ENCODE measurements at places on chromosomes 6 and 20. TPM values are rescaled to one million over a fixed set of nuclear protein-coding genes. Genes with fewer than 3 reads are reported as not detected.

The BEND6 gene
- not detected for total RNA-seq

The BCAS1 gene
- not detected for total RNA-seq

The FAM162B gene
- not detected for total RNA-seq

- DNase-seq = no peak
Measured at GRCh38 chr20:62063315-62063980, 2.2 kb downstream of the TAF4 start.

DNA sequence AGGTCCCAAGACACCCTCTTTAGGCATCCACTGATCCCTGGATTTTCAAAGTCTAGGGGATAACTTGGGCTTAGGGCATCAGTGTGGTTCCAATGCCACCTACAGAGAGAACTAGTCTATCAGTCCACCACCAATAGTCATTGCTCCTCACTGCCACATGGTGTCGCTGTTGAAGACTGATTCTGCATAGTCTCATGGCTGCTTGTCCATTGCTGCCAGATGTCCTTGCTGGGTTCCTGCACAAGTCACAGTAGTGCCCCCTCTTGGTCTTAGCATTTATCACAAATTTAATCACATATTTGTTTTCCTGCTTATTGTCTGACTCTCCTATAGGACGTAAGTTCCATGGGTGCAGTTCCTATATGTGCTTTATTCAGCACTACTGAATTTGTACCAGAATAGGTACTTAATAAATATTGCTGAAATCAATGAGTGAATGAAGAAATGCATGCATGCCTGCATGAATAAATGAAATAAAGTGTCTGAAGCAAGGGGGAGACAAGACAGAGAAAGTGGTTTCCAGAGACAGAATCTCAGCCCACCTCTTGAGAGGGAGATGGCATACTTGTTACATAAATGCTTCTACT, 45.9 kb upstream of the RALY start:
- DNase-seq = no peak

- no peak for DNase-seq
Measured at GRCh38 chr20:19582782-19583181, 175.3 kb upstream of the RIN2 start.

DNA sequence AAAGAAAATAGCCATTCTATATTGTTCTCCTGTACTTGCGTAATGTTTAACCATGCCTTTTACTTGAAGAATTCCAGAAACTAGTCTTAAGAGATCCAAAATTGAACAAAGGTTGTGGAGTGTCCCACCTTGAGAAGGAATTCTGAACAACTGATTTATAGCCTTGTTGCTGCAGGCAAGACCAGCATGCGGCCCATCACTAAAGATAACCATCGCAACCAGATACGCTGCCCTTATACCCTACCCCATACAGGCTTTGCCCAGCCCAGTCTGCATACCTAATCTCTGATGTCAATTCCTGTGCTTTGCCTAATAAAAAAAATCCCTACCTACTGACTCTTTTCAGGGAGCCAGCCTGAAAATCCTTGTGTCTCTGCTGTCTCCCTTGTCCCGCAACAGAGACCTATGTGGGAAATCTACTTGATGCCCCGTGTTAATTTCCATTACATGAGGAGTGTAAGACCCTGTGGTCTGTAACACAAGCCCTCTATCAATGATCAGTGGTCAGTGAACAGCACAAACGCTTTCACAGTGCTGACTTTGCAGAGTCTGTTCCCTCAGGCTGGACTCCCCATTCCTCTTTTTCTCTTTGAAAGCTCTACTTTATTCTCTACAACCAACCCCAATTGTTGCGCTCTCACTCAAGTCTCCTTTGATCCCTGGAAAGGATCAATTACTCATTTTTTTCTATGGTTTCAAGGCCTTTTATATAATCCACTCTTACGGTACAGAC, 125.7 kb upstream of the BTBD3 start:
- no peak for DNase-seq

- no peak for DNase-seq
Measured at GRCh38 chr6:148529010-148529409, 186.4 kb downstream of the SASH1 start.

- DNase-seq = no peak
Measured at GRCh38 chr20:41275301-41275731, 42.2 kb downstream of the ZHX3 start.

DNA sequence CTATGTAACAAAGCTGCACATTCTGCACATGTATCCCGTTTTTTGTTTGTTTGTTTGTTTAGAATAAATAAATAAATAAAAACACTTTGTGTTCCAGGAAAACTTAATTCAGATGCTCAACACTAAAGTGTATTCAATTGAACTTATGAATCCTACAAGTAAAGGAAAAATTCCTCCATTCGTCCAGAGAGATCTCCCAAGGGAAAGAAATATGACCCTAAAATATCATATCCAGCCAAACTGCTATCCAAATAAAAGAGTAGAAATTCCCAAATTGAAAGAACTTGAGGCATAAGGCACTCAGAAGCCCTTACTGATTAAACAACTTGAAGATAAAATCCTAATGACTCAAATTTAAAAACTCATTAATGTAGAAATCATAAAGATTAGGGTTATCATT, 90.4 kb downstream of the MOXD1 start:
- DNase-seq = no peak

- DNase-seq = no peak
Measured at GRCh38 chr6:29336269-29336668, 32.4 kb downstream of the OR5V1 start.

- DNase-seq = no peak
Measured at GRCh38 chr6:113879186-113880096, 22.3 kb downstream of the MARCKS start.

DNA sequence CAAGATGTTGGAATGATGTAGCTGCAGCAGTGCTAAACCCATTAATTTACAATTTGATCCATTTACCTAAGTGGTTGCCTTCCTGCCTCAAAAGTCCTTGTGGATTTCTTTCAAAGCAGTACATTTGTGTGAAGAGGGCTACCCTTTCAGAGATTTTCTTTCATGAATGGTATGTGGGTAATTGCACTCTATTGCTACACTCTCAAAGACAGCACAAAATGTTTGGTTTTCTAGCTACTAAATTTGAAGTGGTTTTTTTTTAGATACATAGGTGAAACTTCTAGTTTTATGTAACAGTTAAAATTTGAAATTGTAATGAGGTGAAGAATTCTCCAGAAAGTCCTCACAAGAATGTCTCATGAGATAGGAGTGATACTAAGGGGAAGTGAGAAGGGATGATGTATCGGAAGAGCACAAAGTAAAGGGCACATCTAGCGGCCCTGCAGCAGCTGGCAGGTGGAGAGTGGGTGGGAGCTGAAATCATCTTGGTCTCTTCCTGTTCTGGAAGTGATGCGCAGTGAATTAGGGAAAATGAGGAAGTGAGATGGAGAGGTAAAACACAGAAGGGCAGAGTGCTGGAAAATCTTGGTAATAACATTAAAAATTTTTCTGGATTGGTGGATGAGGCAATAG, 236.8 kb upstream of the MAN1A1 start:
- no peak for DNase-seq

DNA sequence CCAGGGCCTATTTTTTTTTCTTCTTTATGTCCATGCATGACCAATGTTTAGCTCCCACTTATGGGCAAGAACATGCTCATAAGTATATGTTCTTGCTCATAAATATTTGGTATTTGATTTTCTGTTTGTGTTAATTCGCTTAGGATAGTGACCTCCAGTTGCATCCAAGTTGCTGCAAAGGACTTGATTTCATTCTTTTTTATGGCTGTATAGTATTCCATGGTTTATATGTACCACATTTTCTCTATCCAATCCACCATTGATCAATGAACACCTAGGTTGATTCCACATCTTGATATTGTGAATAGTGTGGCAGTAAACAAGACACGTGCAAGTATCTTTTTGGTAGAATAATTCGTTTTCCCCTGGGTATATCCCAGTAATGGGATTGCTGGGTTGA, 78.1 kb downstream of the RTN4IP1 start:
- DNase-seq = no peak

DNA sequence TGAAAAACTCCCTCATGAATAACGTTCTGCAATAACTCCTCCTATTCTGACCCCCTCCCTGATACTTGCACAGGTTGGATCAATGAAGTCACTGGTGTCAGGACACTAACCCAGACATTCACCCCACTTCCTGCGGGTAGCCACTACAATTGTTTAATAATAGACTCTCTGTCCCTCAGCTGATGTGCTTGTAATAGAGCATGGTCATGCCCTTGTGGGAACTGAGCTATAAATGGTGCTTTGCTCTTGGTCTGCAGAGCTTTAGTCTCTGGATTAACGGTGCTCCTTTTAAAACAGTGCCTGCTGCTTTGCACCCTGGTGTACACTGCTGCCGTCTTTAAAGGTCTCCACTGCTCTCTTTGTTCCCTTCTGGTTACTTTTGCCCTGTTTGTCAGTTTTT, 127.3 kb downstream of the BACH2 start:
- DNase-seq = no peak

- no peak for DNase-seq
Measured at GRCh38 chr20:52812231-52812847, 159.8 kb upstream of the TSHZ2 start.

- DNase-seq = no peak
Measured at GRCh38 chr6:157220485-157220884, 102.8 kb downstream of the TMEM242 start.

GRCh38 chr6:79632580-79632979, 1.5 kb downstream of the SH3BGRL2 start:
- DNase-seq = no peak

GRCh38 chr6:29627755-29628418, 5.1 kb downstream of the GABBR1 start:
- no peak for DNase-seq

Data from activated naive CD4-positive, alpha-beta T cell treated with anti-CD3 and anti-CD28 coated beads, Interleukin-2, amount 50 U/mL, for 72 hours (primary cell).